CD4-positive, alpha-beta T cell treated with Interleukin-10 for 1 hour (primary cell): ENCODE measurements at places on chromosomes 5 and 9.

GRCh38 chr5:125325488-125326149, 579.2 kb upstream of the ZNF608 start:
- DNase-seq = no peak

GRCh38 chr9:120877276-120878034, 467 bp upstream of the PHF19 start:
- DNase-seq = peak; percentile 71

DNA sequence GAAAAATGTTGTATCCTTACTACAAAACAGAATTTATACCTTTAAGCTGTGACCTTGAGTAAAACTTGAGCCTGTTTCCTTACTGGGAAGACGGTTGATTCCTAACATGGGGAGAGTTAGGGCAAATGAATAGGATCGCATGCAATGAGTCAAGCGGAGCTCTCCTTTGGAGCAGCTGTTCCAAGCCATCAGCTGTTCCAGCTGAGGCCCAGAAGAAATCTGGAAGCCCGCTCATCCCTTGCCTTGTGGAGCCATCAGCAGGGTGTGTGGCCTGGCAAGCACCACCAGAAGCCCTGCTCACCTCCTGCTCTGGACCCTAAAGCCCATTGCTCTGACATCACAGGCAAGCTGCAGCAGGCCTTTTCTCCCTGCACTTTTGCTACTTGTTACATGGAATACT, 8.0 kb downstream of the KIAA1191 start:
- DNase-seq = no peak

DNA sequence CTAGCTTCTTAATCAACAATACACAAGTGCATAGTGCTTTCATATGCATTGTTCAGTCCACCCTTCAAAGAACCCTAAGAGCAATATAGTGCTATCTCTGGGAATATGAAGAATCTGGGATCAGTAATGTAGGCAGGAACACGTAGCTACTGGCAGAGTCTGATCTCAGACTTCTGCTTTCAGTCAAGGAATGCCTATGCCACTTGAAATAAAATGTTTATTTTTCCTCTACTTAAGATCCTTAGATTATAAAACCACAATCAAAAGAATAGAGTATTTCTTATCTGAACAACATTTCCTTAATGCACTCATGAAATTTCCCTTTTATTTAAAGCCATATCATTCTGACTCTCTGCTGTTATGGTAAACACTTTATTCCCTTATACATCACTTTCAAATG, 1407.8 kb upstream of the C9orf72 start:
- no peak for DNase-seq

GRCh38 chr5:141521244-141521781, 32.4 kb downstream of the PCDHGC5 start:
- no peak for DNase-seq

- no peak for DNase-seq
Measured at GRCh38 chr9:109286981-109287380, 33.9 kb downstream of the EPB41L4B start.
